Urinary bladder (tissue), 4 donors: ENCODE measurements at places on chromosomes 16 and 17. TPM values are rescaled to one million over a fixed set of nuclear protein-coding genes. Genes with fewer than 3 reads are reported as not detected.

CDRT15L2 gene
- not detected for total RNA-seq

C17orf67 gene
- total RNA-seq: 2.2 TPM

- no peak for DNase-seq
Observed at GRCh38 chr16:59058250-59058649, 324.1 kb upstream of the GOT2 start.

- DNase-seq: no peak
Observed at GRCh38 chr17:45663772-45664171, 120.3 kb upstream of the CRHR1 start.

GRCh38 chr16:2528161-2529060, 2.8 kb downstream of the CEMP1 start:
- no peak for DNase-seq

DNA sequence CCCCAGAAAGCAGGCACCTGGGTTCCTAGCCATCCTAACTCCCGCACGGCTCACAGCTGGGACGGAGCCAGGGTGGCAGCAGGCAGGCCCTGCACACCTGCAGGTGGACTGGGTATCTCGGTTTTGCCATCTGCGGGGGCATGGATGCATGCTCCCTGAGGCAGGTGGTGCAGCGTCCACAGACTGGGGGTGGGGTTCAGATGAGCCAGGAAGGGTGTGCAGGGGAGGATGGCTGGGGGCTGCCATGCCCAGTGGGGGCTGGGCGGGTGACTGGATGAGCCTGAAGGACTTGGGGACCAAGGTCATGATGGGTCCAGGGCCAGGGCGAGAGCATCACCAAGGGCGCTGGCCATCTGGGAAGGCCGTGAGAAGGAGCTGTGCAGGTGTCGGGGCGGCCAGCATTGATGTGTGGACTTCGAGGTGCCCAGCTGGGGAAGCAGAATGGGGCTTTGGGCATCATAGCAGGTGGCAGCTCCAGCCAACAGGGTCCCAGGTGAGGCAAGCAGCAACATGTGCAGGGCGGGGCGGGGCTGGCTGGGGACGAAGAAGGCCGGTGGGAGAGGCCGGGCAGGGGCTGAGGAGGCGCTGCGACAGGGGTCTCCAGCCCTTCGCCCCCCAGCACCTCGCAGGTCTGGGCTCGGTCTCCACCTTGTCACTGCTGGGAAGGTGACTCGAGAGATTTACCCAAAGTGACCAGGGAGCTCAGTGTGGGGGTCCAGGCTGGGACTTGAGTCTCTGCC, 41.0 kb upstream of the ZNF469 start:
- DNase-seq: no peak

- no peak for DNase-seq
Observed at GRCh38 chr17:8532021-8532420, 96.3 kb downstream of the NDEL1 start.

SEPTIN1 gene
- total RNA-seq: 0.37 TPM
